T-cell (primary cell): ENCODE measurements at places on chromosomes 4 and X.

DNA sequence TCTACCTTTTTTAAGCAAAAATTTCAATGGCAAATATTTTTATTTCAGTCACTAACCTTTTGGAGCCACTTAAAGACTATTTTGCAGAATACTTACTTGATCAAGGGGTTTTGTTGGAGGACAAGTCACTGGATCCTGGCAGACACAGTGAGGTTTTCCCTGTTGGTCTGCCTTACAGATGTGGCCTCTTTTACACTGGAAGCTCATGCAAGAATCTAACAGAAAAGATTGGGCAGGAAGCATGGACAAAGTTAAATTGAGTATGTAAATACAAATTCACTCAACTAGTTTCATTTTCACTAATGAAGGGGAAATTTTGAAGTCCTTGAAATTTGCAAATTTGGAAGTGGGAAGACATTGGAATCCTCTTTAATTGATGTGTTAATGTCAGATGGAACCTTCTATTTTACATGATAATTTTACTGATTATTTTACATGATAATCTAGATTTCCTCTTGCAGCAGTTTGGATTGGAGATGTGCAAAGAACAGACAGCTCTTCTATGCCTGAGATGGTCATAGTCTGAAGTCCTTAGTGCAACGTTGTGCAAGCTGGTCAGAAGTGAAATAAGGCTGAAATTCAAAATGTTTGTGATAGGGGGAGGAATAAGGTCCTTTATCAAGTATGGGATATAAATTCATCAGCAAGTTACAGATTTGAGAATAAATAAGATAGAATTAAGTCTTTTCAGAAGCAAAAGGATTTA is 38.4 kb downstream of the SPARCL1 start:
- no peak for DNase-seq

DNA sequence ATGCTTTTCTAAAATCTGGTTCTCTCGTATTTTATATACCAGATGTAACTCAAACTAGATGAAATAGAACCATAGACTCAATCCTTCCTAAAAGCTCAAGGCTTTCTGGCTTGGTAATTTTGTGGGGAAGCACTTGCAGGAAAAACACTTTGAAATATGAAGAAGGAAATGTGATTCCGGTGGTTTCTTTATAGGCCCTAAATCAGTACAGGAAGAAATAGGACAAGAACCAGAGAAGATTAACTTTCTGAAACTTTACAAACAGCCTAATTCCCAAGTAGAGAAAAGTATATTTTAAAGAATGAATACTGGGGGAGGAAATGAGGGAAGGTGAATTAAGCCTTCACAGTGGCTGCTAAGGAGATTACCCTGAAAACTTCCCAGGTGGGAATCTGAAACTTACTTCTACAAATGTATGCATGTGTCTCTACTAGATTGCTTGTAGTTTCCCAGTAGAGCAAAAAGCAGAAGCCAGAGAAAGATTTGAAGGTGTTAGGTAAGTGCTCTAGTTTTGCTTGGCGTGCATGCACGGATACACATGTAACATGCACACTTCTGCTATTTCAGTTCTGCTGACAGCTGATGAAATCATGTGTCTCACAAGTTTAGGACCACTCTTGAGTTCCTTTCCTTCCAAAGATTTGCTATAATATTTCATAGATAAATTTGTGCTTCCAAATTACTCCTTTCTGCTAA is 92.1 kb downstream of the AFF1 start:
- DNase-seq = no peak

DNA sequence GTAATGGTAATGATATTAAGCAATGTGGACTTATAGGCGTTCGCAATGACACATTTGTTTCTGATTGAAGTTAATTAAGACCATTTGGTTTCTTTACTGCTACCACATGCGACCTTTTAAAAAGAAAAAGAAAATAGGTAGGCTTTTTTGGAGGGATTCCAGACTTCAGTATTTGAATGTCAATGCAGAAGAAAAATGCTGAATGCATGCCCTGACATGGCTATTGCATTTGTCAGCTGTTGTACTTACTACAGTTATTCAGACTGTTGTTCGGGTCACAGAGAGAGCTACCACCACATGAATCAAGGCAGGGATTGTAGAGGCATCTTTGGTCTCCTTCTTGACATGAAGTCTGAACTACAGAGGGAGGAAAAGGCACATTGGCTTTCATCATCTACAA is 163.7 kb downstream of the CORIN start:
- DNase-seq = no peak

- no peak for DNase-seq
Observed at GRCh38 chrX:2829469-2830246, 928 bp downstream of the GYG2 start.

- DNase-seq = peak; percentile 74
Observed at GRCh38 chrX:131802836-131803626, 220.1 kb upstream of the STK26 start.

DNA sequence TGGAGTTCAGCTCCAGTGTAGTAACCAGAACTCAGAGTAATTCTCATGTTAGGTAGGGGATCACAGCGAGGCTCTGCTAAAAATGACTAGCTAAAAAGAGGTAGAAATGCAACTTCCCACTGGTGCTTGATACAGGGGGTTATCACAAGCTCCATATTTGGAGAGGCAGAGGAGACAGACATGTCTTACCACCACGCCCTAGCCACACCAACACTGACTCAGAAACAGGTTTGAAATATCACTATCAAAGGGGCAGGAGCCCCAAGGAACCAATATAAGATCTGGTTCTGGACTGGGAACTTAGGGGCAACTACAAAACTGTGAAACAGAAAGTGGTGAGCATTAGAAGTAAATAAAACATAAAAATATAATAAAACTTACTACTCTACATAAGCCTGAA is 62.9 kb downstream of the IQCM start:
- DNase-seq = no peak

DNA sequence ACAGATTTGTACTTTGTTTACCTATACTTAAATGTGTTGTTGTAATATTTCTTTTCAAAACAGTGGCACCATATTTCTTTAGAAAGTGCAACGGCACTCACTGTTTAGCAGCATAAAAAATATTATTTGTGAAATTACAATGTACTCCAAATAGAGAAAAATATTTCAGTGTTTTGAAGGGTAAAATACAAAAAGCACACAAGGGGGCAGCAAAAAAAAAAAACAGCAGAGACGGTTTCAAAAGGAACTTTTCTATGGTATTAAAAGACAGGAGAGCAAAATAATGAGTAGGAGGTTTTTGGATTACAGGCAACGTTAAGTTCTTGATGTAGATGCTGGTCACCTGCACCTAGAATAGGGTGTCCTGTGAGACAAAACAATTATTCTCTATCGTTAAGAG is 2.0 kb downstream of the NUDT11 start:
- no peak for DNase-seq

DNA sequence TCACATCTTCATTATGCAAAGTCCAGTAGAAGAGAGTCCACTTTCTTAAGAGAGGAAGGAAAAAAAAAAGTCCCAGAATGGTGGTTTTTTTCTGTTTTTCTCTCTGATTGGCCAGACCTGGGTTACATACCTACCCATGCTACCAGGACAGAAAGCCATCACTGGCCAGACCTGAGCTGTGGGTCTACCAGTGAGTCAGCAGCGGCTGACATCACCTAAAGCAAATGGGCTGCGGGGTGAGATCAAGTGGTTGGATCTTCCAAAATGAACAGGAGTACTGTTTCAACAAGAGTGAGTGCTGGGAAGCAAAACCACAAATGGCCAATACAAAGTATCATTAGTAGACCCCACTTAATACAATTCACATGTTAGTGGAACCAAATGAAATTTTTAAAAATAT is 1.6 kb upstream of the NDST3 start:
- no peak for DNase-seq

- DNase-seq = no peak
Observed at GRCh38 chrX:50432829-50433289, 37.8 kb downstream of the DGKK start.

DNA sequence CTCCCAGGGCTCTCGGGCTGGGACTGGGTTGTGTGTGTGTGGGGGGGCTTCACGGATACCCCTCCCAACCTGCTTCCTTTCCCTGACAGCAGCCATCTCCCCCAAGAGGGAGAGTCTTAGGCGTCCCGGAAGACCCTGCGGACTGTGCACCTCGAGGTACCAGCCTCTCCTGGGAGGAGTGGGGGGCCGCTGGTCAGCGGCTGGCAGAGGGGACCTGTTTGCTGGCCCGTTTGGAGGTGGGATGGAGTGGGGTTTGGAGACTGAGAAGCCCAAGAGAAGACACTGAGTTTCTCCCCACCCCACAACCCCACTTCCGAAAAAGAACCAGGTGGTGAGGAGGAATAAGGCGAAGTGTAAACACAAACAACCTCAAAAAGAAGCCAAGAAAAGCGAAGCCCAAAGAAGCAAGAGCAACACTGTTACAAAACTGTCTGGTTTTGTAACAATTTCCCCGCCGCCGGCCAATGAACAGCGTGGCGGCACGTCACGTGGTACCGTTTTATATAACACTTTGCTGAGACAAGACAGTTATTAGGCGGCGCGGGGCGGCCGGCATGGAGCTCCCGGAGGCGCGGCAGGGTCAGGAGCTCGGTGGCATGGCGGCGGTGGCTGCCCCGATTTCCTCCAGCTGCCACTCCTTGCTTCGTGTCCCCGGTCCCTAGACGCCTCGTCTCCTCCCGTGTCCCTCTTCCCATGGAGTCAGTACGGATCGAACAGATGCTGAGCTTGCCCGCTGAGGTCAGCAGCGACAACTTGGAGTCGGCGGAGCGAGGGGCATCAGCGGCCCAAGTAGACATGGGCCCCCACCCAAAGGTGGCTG is at the start of gene LONRF3:
Gene LONRF3 (plus strand): TSS at position 531 of the 820 bp plus-strand sequence. CDS start 163 bp downstream, at position 694.
- peak; percentile 59 for DNase-seq

DNA sequence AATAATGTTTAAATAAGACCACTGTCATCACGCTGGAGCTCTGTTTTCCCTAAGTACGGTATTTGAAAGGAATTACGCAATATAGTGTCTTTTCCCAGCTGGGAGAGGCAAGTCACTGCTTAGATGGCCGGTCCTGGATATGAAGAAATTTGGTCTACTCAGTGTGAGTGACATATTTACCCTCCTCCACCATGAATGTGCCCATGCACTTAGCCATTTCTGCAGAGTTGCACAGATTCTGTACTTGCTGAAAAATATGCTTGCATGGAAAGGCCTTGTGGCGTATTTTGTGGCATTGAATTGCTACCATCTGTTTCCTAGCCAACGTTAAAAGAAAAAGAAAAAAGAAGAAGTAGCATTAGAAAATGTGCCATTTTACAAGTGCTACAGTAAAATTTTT is 73.1 kb downstream of the ADGRL3 start:
- no peak for DNase-seq

DNA sequence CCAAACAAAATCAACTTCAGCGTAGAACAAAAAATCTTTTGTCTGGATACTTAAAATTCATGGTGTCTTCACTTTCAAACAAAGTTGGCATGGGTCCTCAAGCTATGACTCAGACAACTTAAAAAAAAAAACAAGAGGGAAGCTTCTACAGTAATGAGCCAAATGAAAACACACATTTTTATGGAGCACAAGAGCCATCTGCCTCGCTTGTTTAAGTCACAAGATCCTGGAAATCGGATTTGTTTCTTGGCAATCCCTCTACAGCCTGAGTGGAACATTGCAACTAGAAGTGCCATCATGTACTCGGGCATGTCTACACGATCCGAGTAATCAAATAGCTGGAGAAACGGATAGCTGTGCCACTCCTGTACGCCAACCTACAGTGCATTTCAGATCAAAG is 22.6 kb downstream of the LAMP2 start:
- no peak for DNase-seq

GRCh38 chr4:140096483-140096861 is 57.5 kb downstream of the MAML3 start:
- no peak for DNase-seq

GRCh38 chrX:72349190-72349589 is 43.5 kb upstream of the CITED1 start:
- DNase-seq = no peak

DNA sequence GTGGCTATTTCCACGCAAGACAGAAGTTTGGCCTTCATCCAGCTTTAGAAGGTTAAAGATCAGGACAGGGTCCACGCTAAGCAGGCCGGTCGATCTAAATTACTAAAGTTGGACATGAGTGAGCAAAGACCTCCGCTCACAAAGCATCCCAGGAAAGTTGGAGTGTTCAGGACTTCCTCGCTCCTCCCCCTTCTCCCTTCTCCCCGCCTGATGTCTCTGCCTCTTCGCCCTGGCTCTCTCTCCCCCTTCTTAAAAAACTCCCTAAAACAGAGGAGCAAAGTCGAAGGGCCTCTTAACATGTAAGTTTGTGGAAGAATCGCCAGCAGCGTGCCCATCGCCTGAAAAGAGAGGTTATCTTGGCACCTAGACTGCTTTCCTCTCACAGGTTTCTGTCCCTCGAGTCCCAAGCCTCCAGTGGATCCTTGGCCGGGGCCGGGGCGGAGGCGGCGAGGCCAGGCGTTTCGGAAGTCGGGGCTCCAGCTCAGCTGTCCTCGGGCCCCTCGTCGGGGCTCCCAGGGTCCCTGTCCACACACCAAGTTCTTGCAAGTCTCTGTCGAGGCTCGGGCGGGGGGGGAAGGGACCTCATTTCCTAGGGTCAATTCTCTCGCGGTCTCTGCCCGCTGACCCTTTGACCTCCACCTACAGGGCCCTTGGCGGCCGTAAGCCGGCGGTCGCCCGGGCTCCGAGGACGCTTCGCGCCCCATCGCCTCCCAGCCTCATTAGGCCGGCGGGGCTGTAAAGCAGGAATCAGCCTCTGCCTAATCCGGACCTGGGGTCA is 7.6 kb downstream of the ZIC3 start:
- DNase-seq = no peak

- DNase-seq = no peak
Observed at GRCh38 chr4:147617841-147618691, 869 bp downstream of the TMEM184C start.

DNA sequence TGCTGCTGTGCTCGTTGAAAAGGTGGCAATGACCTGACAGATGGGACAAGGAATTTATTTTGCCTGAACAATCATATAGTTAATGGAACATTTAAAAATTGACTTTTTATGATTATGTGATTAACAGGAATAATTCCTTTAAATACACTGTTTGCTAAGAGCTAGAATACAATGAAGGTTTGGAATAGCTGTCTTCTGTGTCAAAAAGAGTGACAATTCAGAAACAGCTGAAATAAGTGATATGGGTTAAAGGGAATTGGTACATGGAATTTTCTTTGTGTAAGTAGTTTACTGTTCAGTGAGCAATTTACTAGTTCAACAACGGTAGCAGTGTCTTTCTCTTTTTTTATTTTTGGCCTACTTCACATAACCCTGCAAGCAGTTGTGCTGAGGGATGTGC is 1083.5 kb upstream of the GRID2 start:
- DNase-seq = no peak

DNA sequence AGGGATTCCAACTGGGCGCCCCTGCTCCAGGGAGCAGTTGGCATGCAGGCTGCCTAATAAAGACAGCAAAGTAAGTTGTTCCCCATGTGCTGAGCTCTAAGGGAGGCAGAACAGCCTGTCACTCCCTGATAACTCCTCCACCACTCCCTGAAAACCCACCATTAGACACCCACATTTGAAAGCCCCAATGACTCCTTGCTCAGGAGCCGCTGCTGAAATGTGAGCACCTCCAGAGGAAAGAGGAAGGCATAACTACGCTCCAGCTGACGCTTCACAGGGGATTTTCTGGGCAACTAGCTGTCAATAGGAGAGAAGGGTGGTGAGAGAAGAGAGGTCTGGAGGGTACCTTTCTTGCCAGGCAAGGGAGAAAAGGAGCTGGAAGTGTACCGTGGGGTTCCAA is 62.5 kb downstream of the NPY1R start:
- no peak for DNase-seq

GRCh38 chr4:34323549-34324320 is 1920.6 kb downstream of the ARAP2 start:
- no peak for DNase-seq

- DNase-seq = no peak
Observed at GRCh38 chr4:16779028-16779675, 119.3 kb downstream of the LDB2 start.
